Keratinocyte (primary cell): ENCODE measurements at places on chromosomes 11 and 22.

DNA sequence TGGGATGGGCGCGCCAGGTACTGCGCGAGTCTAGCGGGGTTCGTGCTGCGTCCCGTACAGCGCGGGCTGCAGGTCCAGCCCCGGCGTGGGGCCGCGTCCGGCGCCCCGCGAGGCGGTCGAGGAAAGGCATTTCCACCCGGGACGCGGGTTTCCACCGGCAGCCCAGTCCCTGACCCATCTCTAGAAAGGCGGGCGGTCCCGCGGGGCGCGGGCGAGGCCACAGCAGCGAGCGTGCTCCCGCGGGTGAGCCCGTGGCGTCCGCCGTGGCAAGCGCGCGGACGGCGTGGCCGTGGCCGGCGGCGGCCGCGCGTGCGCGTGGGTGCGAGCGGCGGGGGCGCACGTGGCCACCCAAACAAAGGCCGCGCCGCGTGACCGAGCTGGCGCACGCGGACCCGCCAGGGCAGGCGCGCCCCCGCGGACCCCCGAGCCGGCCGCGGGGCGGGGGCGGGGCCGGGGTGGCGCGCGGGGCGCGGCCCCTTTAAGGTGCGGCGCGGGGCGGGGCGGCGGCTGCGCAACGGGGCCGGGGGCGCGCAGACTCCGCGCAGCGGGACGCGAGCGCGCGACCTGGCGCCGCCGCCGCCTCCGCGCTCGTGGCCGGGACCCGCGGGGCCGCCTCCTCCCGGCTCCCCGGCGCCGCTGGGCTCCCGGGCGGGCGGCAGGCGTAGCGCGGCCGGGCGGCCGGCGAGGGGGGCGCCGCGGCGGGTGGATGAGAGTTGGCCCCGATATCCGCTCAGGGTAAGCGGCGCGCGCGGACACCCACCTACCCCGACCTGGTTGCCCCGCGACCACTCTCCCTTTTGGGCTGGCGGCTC, 39.3 kb upstream of the CELSR1 start:
- DNase-seq = no peak

DNA sequence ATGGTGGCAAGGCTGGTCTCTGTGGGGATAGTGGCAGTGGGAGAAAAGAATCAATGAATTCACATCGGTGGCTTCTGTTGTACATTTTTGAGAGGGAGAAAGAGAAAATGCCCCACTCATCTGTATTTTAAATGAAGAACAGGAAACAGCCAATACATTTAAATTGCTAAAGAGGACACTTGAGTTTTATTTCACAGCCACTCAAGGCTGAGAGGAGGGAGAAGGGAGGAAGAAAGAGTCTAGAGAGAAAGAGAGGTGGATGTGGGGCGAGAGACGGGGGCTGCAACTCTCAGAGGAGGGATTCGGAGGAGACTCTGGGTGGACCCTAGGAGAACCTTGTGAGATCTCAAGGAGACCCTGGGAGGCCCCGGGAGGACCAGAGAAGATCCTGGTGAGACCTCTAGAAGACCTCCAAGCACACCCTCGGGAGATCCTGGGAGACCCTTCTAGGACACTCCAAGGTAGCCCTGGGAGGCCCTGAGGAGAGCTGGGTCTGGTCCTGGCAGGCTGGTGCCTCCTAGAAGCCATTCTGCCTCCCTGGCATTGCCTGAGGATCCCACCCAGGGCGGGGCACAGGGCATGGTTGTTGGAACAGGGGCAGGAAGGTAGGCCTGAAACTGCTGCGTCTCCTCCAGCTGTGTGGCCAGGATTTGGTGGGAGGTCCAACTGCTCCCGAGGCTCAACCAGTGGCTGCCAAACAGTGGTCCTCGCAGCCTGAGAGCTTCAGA, 91.0 kb upstream of the SHISAL1 start:
- no peak for DNase-seq

GRCh38 chr11:24556693-24557092, 59.8 kb downstream of the LUZP2 start:
- DNase-seq = no peak

DNA sequence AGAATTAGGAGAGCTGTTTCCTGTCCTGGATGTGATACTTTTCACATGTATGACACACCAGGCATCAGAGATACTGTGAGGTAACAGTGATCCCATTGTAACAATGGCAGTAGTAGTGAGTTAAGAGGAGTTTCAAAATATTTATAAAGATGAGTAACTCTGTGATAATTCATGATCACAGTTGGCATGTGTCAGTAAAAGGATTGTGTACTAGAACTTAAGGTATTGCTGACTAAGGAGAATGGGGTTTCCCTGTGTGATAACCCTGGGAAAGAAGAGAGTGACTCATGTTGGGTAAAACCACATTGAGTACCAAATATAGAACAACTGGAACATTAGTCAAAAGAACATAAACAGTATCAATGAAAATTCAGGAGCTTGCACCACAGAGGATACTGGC, 22.9 kb upstream of the SLC5A1 start:
- peak; percentile 76 for DNase-seq

- no peak for DNase-seq
Measured at GRCh38 chr11:95076416-95076815, 9.7 kb downstream of the SRSF8 start.

GRCh38 chr22:36571991-36572390, 43.0 kb upstream of the EIF3D start:
- DNase-seq = no peak

- DNase-seq = no peak
Measured at GRCh38 chr11:90558328-90558865, 335.5 kb upstream of the CHORDC1 start.

GRCh38 chr22:41482319-41482935, 13.5 kb downstream of the ACO2 start:
- no peak for DNase-seq

GRCh38 chr22:33332538-33332937, 274.4 kb upstream of the SYN3 start:
- no peak for DNase-seq

- no peak for DNase-seq
Measured at GRCh38 chr11:825366-826226, 2.1 kb upstream of the CRACR2B start.

DNA sequence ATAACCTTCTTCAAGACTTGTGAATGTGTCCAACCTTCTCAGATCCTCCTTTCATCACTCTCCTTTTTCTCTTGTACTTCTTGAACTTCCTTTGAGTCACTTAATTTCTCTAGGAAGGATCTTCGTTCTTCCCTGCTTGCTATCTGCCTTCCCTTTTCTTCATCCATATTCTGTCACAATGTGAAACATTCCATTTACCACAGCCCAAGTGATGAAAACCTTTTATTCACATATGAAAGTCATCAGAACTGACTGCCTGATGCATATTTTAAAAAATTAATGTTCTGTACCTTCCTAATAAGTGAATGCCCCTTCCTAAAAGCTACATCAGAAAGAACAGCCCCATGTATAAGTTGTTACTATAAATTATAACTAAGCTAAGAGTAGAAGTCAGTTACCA, 520.4 kb upstream of the LUZP2 start:
- DNase-seq = no peak

GRCh38 chr11:17568944-17569343, 21.9 kb downstream of the OTOG start:
- no peak for DNase-seq

GRCh38 chr22:49303781-49304461, 523.8 kb downstream of the BRD1 start:
- no peak for DNase-seq
